ENCODE measurements at places on chromosomes 2 and 18.

DNA sequence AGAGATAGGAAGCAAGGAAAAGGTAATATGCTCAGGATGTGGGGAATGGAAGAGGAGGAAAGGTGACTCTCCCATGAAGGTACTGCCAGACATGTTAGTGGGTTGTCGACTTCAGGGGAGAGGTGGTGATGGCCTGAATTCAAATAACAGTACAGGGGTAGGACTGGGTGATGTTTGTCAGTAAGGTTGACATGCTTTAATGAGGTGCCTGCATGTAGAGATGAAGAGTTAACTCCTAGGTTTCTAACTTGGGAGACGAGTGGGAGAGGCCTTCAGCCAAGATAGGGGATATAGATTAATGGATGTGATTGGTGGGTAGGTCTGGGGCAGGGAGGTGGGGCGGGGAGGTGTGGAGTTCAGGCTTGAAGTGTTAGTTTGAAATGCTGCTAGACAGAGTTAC, 2.6 kb downstream of the NAPG start:
- no peak for DNase-seq

DNA sequence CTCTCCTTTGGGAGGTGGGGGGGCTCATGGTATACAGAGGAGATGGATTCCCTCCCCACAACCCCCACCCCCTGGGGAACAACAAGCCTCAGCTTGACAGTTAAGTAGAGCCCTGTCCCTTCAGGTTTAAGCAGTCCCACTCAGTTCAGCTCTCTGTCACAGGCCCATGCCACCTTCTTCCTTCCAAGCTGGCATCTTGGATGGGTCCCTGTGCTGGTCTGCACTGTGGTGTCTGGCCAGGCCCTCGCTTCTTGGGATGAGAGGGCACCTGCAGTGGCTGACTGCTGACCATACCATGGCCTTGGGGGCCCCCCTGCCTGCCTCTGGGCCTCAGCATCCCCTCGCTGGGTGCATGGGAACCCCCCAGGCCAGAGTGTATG, 20.4 kb upstream of the GPR17 start:
- no peak for DNase-seq

DNA sequence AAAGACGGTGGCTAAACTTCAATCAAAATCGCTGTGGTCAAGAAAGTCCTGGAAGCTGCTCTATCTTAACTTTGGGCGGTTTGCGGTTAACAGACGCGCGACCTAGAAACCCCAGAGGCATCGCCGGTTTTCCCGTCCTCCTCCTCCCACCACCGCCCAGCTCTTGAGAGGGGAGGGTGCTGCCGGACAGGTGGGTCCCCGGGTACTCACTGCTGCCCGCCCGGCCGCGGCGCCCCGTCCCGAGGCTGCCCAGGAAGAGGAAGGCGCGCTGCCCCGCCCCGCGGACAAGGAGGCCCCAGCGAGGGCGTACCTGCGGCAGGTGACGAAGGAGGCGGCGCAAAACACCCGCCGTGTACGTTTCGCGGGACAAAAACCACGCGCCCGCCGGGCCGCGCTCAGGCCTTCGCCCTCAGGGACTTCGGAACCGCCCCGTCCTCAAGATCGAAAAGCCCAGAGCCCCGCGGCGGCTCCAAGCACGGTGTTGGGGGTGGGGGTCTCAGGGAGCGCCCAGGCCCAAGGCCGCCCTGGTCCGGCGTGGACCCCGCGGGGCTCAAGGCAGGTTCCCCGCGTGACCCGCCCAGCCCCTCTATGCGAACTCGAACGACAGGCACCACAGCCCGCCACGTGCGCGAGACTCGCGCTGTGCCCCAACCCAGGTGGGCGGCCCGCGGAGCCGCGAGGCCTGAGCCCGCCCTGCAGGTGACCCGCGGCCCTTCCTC, at the start of gene SH3YL1:
Gene SH3YL1, minus strand, starts transcription at position 259 of the 719 bp plus-strand sequence. Its CDS starts 48 bp downstream, at position 211.
- DNase-seq, result peak; percentile 15

- DNase-seq, result no peak
Measured at GRCh38 chr18:8504424-8504823, 104.8 kb upstream of the RAB12 start.

DNA sequence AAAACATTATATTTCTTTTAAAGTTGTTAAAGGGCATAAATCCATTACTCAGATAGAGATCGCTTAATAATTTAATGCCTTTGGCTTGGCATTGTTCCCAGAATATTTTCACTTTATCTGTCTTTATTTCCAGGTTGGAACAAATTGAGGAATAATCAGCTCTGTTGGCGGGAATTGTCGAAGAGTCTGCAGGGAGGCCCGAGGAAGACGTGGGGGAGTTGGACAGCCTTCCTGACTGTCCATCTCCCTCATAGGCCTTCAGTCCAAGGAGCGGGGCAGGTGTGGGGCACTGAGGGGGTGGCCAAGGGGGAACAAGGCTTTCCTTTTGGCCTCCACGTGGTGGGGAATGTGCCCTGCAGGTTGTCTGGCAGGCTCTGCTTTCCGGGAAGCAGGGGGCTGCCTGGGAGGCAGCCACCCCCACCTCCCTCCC, 179.6 kb downstream of the ZBTB7C start:
- no peak for DNase-seq

DNA sequence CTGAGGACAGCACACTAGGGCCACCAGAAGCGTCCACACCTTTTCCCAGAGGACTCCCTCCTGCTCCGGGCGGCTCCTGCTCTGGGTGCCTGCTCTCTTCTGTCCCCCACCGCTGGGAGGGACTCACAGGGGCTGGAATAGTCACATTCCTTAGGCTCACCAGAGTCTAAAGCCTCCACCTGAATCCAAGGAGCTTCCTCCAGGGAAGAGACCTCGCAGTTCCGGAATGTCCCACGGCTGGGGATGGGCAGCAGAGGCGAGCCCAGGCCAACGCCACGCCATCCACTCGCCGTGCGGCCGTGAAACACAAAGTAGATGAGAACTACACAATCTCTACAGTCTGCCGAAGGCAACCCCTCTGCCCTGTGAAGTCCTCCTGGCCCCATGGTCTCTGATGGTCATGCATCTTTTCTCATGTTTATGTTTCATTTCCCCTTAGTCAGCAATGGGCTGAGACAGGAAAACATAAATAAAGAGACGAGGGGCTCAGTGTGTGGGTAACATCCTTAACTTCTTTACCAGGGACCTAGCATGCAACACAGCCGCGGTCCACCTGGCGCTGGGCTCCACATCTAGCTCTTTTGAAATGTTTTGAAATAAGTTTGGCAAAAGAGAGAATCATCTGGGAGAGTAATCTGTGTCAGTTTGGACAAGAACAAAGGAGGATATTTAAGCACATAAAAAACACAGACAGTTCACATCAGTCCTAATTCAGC, 98.4 kb downstream of the PXDN start:
- DNase-seq, result no peak

DNA sequence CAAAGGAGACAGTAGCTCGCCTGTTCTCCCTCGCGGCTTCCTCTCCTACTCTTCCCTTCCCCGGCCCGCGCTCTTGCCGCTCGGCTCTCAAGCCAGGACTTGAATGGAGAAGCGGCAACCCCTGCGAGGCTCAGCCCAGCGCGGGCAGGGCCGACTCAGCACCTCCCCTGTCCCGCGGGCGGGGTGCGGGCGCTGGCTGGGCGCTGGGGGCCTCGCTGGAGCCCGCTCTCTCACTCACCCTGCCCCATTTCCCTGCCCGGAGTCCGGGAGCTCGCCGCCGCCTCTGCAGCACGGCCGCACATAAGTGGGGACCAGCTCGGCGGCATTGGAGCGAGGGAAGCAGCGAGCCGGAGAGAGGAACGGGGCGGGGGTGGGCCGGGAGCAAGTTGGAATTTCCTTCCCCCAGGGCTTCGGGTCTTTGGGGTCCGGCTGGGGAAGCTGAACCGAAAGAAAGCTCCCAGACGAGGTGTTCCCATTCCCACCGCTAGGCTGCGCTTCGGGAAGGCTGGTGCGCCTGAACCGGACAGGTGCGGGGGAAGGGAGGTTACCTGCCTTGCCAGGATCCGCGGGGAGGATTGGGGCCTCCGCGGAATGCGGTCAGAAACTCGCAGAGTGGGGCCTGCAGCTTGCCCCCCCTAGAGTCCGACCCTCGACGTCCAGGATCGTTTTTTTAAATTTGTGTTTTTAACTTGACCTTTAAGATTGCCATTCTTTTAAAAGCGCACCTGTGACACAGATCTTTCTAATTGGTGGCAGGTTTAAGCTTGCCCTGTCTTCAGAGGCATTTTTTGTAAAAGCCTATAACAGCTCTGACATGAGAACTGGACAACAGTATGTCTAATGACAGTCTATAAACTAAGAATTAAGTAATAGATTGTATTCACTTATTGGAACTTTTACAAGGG, at the start of gene COBLL1:
Gene COBLL1, minus strand, starts transcription at position 105 of the 905 bp plus-strand sequence. CDS start 627 bp downstream, outside the sequence.
- DNase-seq, result peak; percentile 61

DNA sequence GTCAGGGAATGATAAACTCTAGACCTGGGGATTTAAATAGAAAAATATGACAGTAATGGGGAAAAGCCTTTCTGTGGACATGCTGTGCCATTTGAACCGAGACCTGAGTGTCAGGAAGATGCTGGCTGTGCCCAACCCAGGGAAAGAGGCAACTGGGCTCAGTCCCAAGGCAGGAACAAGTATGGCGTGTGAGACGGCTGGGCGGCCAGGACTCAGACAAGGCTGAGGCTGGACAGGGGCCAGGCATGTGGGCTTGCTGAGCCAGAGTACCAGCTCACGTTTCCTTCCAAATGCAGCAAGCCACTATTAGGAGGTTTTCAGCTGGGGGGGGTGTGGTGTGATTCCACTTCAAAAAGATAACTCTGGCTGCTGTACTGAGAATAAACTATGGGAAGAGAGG, 92.4 kb downstream of the INPP5D start:
- no peak for DNase-seq

DNA sequence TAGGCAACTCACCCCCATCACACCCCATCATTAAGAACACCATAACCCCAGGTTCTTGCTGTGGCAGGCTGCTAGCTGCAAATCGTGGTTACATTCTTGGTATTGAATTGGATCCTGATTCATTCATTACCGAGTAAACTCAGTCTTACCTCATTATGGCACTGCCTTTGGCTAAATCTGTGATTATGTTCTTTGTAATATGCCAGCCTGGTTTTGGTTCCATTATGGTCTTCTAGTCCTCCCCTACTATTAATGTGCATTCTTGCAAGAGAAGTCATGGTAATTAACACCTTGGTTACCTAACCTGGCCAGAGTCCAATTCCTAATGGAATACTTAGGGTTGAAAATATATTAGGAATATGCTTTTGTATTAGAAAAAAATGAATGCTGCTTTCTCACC, 258.9 kb upstream of the APCDD1 start:
- no peak for DNase-seq

DNA sequence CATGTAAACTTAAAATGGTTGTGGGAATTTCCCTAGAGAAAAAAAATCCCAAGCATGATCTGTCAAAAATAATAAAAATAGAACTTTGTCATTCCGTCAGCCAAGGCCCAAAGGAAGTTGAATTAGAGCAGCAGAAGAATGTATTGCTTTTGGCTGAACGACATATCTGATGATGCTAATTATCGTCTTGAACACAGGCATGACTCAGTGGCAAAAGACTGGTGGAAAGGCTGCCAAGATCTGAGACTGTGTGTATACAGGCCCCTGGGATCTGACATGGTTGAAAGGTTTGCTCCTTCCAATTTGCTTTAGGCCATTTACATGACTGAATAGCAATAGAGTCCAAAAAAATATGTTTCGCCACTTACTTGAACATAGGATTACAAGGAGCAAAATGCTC, 1057.1 kb upstream of the CRIM1 start:
- peak; percentile 30 for DNase-seq

- no peak for DNase-seq
Measured at GRCh38 chr18:37846996-37847395, 281.4 kb upstream of the CELF4 start.

Measured in HTR-8/SVneo (cell line).